ENCODE measurements at places on chromosomes 11 and 22.

DNA sequence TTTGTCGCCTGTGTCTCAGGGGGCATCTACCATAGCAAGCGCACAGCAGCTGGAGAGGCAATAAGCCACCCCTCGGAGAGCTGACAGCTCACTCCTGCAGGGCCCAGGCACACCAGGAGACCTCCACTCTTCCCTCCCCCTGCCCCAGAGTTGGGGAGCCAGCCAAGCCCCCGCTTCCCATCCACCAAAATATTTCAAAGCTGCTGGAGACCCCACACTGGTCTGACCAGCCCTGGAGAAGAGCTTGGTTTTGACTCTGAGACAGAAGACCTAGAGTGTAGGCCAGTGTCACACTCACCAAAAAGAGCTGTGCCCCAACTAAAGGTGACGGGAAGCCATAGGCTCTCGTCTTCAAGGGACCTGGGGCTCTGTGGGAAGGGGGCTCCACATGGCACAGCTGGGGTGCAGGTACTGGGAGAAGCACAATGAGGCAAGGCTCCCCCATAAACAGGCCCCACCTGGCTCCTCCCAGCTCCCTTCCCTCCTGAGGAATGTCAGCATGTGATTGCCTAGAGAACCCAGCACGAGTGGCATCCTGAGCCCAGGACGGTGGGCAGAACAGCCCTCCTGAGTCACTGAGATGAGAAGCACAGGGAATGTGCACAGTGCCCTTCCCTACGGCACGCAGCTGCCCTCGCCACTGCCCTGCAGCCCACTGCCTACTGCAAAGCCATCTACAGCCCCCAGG, 5.8 kb upstream of the GNAZ start:
- no peak for DNase-seq

- DNase-seq, result no peak
These were observed 1255.2 kb downstream of the LRRC4C start for GRCh38 chr11:40204228-40204627.

- DNase-seq, result no peak
These were observed 1.4 kb downstream of the SMPD1 start for GRCh38 chr11:6391537-6392134.

GRCh38 chr22:37260901-37261336, 16.9 kb upstream of the RAC2 start:
- DNase-seq, result no peak

Data from GM04504 (cell line).